ENCODE measurements at places on chromosomes 7 and 10. TPM values are rescaled to one million over a fixed set of nuclear protein-coding genes. Genes with fewer than 3 reads are reported as not detected.

DNA sequence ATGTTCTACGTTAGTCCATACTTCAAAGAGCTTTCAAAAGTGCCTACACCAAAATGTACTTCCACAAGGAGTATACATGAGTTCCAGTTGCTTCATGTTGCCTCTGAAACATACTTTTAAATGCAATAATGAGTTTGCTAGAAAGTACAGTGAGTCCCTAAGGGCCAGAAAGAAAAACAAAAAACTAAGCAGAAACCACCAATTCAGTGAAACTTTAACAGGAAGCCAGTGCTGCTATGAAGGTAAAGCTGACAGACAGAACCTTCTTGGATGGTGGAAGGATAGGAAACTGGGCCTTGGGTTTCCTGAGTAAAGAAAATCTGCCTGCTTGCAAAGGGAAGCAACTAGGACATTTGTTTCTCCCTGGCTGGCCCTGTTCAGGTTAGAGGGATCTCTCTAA is 104.2 kb downstream of the CTTNBP2 start:
- no peak for DNase-seq

- no peak for DNase-seq
These were observed 131.5 kb downstream of the ATE1 start for GRCh38 chr10:121796342-121796741.

DNA sequence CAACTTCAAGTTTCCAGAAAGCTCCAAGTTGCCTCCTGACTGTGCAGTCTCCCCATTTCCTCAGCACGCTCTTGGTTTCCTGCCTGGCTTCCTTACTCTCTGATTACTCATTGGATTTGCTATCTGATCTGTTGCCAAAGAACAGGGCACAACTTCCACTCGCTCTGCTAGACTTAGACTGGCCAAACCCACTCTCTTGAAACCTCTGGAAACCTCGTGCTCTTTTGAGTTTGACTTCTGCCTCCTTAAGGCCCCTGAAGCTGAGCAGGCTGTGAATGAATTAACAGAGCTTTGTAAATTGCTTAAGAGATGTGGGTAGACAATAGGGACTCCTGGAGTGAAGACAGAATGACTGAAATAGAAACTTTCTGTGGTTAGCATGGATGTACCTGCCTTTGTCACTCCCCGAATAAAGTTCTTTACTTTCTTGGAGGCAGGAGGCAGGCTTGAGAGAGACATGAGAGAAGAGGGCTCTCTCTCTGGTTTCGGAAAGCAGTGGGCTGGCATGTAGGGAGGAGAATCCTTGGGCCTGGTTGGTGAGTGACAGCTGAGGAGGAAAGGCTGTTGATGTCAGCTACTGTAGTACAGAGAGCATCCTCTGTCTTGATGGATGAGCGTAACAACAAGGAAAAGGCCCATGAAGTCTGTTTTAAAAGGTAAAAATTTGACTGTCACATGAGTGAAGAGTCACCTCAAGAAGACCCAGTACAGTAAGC is 70.8 kb downstream of the CHN2 start:
- no peak for DNase-seq

- no peak for DNase-seq
These were observed 25.5 kb upstream of the TRIL start for GRCh38 chr7:28983396-28984190.

- no peak for DNase-seq
These were observed 68.1 kb upstream of the PDGFA start for GRCh38 chr7:587767-588166.

SUFU gene
- 16.4 TPM for polyA plus RNA-seq

FBXL15 gene
- 6.9 TPM for polyA plus RNA-seq

All from hindlimb muscle (tissue), 1 donor.